Stimulated activated CD8-positive, alpha-beta memory T cell treated with anti-CD3 and anti-CD28 coated beads, Interleukin-4, amount 100 ng/mL, for 4 hours (primary cell): ENCODE measurements at places on chromosomes 6 and 20.

- no peak for DNase-seq
Measured at GRCh38 chr6:136956590-136957544, 34.8 kb downstream of the SLC35D3 start.

DNA sequence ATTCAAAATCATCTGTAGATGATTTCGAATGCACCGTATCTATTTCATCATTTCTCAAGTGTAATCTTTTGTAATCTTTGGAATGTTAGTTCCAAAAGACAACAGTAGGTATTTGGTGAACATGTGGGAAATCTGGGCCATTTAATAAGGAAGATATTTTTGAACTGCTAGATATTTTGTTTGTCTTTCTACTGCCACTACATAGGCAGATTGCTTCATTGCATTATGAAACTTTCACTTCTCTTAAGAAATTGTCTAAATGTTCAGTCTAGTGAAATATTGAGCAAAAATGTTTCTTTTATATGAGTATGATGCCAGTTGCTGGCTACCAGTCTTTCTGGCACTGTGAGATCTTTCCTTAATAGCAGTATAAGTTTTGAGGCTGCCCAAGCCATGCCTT, 527.8 kb upstream of the RNF217 start:
- no peak for DNase-seq

- DNase-seq: no peak
Measured at GRCh38 chr6:90765491-90765890, 178.6 kb upstream of the MAP3K7 start.

DNA sequence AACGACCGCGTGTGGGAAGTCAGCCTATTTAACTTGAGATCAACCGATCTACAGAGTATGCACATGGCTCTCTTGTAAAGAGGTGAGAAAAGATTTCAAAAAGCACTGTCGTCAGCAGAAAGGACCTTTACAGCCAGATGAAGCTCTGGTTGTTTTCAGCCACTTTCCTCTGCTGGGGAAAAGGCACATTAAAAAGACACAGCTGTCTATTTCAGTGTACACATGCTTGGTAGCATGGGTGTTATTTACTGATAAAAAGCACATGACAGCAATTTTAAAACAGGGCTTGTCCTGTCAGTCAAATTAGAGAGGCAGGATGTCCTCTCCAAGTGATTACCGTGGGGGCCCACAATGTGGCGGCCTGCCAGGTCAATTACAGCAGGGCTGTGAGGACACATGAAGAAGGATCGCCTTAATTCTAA, 188.9 kb downstream of the PRKN start:
- no peak for DNase-seq

GRCh38 chr6:117555882-117556498, 46.3 kb downstream of the GOPC start:
- no peak for DNase-seq

DNA sequence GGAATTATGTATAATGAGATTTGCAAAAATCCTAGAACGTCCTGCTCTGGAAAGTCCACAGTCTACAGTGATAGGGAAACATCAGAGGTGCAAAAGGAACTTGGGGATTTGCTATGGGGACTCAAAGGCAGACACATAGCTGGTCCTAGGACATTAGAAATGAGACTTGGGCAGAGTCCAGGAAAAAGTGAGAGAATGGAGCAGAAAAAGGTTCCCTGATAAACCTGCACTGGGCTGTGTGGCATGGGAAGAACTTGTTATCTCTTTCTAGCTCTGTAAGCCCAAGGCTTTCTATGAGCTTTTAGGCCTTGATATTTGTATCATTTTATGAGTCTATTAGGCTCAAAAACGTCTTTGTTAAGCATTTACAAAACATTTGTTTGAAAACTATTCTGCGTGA, 15.2 kb downstream of the PRND start:
- no peak for DNase-seq

GRCh38 chr6:44250067-44250717, 3.3 kb downstream of the HSP90AB1 start:
- no peak for DNase-seq

- DNase-seq: no peak
Measured at GRCh38 chr6:36065916-36066315, 38.3 kb downstream of the MAPK14 start.

GRCh38 chr6:24974182-24975171, 38.7 kb upstream of the RIPOR2 start:
- DNase-seq: no peak

- DNase-seq: peak; percentile 24
Measured at GRCh38 chr6:87078983-87079616, 15.8 kb downstream of the CGA start.

DNA sequence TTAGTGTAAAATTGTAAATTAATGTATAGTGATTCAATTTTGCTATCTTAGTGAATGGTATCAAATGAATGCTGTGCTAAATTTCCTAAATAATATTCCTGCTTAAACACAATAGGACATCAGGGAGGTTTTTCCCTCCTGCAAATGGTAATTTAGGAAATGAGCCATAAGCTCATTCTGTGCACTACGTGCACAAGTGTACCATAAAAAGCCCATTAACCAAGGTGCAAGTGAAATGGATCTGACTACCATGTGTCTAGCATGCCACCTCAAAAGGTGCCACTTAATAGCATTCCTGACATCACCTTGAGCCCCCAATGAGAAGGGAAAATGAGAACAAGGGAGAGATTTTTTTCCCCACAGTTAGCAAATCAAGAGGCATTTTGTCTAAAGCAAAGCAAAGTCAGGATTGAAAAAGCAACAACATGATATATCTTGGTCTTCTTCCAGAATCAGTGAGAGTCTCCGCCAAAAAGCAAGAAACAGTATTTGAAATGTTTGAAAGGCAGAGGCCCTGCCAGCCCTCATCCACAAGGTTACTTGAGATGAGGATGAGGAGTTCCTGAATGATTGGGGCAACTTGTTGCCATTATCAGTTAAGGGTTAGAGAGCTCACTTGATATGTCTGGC, 334.2 kb upstream of the RSPO3 start:
- DNase-seq: no peak

GRCh38 chr6:35718911-35719381, 17.9 kb upstream of the ARMC12 start:
- no peak for DNase-seq

DNA sequence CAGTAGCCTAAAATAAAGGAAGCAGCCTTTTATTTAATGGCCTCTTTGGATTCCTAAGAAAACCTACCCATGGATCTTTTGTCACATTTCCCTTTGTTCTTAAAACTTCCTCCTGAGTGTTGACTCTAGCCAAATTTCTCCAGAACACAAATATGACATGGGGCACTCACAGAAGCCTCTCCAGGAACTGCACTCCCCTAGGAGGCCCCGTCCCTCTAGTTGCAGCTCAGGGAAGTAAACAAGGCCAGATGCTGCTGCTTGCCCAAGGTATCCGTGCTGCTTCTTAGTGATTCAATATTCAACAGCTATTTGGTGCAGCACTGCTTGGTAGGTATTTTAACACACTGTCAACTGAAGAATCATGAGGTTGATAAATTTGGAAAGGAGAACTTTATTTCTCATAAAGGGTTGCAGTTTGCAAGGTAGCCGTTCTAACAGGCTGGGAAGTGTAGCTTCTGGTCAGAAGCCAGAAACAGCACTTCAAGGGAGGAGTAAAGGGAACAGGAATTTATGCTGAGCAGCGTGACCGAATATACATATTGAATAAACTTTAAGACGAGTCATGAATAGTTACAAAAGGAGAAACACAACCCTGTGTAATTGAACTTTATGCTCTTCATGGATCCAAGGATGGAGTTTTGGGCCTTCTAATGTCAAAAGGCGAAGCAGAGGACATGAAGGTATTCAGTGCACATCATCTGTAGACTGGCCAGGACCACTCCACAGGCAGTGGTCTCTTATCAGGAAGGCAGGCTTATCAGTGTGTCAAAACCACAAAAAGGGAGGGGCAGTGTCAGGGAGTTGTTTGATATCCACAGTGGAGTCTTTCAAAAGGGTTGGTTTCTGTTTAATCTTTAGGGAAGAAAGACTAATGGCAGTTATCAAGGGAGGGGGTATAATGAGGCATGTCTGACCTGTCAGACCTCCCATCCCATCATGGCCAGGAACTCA, 63.3 kb downstream of the CD24 start:
- no peak for DNase-seq

DNA sequence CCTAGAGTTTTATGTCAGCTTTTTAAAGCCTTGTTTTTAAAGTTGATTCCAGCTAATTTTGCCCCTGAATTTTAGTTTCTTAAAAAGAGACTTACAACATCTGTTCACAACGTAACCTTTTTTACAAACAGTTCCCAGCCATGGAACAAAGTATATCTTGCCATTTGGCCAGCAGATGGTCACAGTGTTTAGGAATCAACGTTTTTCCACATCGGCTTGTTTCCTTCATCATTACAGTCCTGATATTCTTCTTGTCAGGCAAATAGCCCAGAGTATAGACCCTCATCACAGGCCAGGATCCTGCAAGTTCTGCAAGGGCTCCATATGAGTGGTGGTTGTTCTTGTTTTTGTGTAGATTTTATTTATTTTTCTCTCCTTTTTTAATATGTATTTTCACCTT, 341.7 kb upstream of the HTR1E start:
- no peak for DNase-seq

DNA sequence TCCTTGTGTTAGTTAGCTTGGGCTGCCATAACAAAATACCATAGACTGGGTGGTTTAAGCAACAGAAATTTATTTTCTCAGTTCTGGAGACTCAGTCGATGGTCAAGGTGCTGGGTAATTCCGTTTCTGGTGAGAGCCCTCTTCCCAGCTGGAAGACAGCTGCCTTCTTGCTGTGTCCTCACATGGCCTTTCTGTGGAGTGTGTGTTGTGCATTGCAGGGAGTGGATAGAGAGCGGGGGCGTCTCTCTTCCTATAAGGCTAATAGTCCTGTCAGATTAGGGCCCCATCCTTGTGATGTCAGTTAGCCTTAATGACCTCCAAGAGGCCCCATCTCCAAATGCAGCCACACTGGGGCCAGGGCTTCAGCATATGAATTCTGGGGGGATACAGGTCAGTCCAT, 19.2 kb downstream of the CHMP4B start:
- no peak for DNase-seq

GRCh38 chr20:37523012-37523391, 2.0 kb downstream of the NNAT start:
- no peak for DNase-seq
